SK-MEL-5 (cell line): ENCODE measurements at places on chromosomes 1 and 21. TPM values are rescaled to one million over a fixed set of nuclear protein-coding genes. Genes with fewer than 3 reads are reported as not detected.

GRCh38 chr1:111597426-111597825 is 22.2 kb upstream of the RAP1A start:
- DNase-seq = no peak

GRCh38 chr1:147641695-147642592 is 28.4 kb downstream of the ACP6 start:
- peak; percentile 88 for DNase-seq

GRCh38 chr1:171972846-171973245 is 131.5 kb downstream of the DNM3 start:
- DNase-seq = no peak

ZNF670 gene
- 4.9 and 5.4 TPM in 2 replicates for total RNA-seq

NENF gene
- total RNA-seq = 102 and 114 TPM in 2 replicates
